Frontal cortex (tissue), 4 donors: ENCODE measurements at places on chromosomes 7 and 10.

DNA sequence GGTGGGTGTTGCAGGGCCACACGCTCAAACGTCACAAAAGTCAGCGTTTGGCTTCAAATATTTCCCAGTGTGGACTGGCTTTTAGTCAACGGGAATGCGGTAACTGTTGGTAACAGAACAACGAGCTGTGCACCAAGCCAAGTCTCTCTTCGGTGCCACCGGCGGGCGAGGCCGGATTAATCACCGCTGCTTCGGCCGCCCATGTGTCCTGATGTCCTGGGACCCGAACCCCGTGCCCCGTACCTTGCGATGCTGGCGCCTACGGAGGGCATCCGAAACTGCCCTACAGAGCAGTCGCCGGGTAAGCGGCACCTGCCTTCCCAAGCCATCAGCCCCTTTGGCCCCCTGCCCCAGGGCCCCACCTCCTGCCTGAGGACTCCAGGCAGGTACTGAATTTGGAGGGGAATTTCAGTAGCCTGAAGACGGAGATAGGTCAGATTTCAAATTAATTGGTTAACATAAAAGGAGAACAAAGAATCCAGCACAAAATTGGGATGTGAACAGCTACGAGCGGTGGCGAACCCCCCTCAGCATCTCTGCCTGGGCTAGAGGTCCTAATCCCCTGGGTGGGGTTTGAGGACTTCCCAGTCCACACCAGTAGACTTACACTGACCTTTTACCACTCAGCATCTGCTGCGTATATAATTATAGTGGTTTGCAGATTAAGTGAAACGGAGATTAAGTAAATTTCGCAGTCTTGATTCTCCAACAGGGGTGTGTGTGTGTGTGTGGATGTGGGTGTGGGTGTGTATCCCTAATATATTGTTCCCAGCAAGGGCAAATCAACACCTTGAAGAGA, at the start of gene LRRC72:
Gene LRRC72 (plus strand): TSS at position 84 of the 799 bp plus-strand sequence. CDS start 128 bp downstream, at position 212.
- DNase-seq, result no peak

- DNase-seq, result no peak
Measured at GRCh38 chr7:74604326-74605020, 53.0 kb upstream of the GTF2I start.

DNA sequence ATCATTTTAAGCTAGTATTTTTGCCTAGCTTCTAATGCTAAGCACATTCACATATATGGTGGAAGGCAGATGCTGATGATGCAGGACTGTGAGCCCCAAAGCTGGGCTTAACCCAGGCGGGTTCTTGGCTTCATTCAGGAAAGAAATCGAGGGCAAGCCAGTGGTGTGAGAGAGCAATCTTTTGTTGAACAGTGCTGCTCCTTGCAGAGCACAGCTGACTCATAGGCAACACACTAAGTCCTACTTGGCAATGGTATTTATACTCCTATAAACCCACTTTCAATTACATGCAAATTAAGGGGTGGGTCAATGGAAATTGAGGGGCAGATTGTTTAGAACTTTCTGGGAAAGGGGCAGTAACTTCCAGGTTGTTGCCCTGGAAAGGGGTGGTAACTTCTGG, 42.0 kb upstream of the CELF2 start:
- no peak for DNase-seq

DNA sequence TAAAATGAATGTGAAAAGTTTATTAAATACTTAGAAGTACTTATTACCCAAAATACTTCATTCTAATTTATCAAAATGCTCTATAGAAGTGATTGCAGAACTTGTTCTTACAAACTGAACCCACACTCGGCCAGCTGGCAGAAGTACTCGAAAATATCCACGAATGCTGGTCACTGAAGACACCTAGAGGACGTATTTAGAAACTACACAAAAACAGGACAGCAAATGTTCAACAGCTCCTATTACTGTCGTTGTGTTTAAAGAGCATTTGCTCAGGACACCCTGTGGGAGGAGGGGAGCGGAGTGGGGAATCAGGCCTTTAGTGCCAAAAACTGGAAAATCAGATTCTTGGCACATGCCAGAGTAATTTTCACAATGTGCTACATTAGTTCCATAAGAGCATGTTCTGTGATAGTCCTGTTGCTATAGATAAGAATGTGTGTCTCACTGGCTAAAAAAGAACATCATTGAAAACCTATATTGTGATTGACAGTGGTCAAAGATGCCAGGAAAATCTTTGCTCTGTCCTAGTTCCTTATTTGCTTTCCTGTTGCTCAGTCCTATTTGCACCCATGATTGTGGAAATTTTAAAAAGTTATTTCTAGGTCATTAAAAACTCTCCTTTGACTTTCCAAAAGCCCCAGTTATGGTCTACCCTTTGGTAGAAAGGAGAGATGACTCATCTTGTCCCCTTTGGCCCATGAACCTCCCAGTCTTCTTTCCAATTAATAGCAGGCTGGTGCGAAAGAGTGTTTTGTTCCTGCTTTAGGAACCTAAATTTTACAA, 49.0 kb upstream of the NRBF2 start:
- DNase-seq, result peak; percentile 46

DNA sequence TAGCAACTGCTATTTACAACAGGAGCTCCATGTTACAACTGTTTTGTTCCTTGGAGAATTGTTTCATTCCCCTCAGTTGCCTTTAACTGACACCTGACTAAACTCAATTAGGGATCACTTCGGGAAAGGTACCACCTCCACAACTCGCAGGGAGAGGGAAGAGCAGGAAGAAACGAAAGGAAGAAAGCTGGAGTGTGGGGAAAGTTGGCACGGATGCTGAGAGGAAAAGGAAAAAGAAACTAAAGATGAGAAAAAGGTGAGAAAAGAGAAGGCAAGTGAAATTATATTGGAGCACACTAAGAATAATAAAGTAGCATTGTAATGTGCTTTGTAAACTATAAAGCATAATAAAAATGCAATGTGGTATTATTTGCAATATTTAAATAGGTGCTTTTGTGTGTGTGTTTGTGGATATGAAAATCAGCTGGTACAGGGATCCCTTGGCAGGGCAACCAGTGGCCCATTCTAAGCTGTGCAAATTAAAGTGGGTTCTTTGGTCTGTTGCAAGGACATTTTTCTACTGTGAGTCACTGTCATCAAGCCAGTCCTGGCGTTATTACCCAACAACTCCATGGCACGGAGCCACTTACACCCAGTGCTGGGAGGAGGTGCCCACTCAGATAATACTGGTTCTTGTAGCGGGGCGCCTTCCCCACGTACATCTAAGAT, 45.9 kb downstream of the HIPK2 start:
- DNase-seq, result no peak

DNA sequence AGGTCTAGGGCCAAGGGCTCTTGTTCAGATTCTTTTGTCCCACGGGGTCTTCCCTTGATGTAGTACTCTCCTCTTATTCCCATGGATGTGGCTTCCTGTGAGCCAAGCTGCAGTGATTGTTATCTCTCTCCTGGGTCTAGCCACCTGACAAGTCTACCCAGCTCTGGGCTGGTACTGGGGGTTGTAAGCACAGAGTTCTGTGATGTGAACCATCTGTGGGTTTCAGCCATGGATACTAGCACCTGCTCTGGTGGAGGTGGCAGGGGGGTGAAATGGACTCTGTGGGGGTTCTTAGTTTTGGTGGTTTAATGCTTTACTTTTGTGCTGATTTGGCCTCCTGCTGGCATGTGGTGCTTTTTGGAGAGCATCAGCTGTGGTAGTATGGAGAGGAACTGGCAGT, 350.8 kb downstream of the DNAJB9 start:
- no peak for DNase-seq

DNA sequence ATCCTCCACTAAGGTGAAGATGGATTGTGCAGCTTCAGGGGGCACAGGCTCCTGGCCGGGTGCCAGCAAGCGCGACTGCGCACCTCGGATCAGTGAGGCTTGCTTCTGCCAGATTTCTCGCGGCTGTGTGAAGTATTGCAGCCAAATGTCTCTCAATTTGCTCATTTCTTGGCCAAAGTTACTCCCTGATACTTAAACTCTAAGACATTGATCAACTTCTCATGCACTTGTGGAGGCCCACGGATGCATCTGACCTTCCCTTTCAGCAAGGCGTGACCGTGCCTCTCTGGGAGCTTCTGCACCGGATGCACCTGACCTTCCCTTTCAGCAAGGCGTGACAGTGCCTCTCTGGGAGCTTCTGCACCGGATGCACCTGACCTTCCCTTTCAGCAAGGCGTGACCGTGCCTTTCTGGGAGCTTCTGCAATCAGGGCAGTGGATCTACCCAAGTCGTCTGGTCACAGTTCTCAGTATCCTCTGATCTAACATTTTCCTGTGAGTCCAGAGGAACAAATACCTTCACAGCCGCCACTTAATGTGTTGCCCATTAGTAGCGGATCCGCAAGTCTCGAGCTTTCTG, 248.3 kb downstream of the ADARB2 start:
- no peak for DNase-seq

GRCh38 chr10:128063736-128064107, 62.5 kb downstream of the MKI67 start:
- no peak for DNase-seq

- DNase-seq, result no peak
Measured at GRCh38 chr7:6317797-6318438, 45.5 kb upstream of the CYTH3 start.

DNA sequence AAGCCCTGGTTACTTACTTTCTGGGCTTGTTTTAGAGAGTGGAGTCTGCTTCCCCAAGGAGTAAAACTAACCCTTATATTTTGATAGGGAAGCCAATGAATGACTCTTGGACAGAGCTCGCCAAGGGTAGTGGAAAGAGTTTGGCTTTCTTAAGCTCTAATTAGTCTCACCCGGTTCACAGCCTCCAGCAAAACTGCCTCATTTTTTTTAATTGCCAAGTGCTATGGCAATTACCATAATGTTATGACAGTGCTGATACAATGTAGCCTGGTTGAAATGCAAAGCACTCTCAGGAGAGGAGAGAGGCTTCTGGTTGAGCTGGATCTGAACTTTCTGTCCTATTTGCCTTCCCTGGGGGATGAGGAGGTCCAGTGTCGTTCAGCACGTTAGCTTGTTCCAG, 376.1 kb upstream of the CHRM2 start:
- DNase-seq, result no peak

DNA sequence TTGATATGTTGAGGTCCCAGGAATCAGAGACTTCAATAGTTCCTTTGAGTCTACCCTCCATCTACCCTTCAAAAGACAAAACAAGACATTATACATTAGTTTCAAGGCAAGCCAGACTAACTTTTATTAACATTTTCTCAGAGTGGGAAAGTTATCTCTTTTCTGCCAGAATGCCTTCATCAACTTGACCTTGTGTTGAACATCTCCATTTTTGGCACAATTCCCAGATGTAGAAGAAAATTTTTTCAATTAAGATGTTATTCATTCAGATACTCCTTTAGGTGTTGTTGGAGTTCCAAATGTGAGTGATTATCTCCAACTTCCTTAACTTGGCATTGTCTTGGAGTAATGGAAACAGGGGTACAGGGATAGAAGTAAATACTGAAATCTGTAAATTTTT, 59.1 kb downstream of the NRF1 start:
- DNase-seq, result no peak

DNA sequence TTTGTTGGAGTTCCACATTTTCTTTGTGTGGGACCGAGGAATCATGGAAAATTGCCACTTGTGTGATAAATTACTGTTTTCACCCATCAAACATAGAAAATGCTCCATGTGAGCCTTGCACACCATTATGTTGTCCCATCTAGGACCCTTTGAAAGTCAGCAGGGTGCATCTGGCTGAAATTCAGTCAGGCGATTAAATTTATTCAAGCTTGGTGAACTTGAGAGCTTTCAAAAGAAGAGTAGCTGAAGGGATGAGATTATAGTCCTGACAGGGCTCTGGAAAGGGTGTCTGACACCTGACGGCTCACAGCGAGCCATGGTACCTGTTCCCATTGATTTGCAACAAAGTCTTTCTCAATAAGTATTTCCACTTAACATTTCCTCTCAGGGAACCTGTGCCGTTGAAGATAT, 399.7 kb upstream of the ETV1 start:
- no peak for DNase-seq

- DNase-seq, result no peak
Measured at GRCh38 chr7:106944035-106944665, 79.1 kb downstream of the PIK3CG start.

DNA sequence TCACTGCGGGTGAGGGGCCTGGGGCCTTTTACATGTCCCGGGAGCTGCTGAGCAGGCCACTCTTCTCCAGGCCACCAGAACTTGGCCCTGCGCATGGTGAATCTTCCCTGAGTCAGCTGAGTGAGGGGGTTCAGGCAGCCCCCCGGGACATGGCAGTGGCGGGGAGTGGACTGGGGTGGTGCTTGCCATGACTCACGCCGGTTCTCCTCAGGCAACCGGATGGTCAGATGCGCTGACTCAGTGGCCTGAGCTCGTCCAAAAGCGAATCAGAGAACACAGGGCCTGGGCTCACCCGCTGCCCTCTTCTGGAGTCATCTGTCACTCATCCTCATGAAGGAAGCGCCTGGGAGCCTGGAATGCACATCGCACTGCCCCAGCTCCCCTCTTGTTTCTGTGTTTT, 33.5 kb downstream of the HTRA1 start:
- DNase-seq, result no peak

DNA sequence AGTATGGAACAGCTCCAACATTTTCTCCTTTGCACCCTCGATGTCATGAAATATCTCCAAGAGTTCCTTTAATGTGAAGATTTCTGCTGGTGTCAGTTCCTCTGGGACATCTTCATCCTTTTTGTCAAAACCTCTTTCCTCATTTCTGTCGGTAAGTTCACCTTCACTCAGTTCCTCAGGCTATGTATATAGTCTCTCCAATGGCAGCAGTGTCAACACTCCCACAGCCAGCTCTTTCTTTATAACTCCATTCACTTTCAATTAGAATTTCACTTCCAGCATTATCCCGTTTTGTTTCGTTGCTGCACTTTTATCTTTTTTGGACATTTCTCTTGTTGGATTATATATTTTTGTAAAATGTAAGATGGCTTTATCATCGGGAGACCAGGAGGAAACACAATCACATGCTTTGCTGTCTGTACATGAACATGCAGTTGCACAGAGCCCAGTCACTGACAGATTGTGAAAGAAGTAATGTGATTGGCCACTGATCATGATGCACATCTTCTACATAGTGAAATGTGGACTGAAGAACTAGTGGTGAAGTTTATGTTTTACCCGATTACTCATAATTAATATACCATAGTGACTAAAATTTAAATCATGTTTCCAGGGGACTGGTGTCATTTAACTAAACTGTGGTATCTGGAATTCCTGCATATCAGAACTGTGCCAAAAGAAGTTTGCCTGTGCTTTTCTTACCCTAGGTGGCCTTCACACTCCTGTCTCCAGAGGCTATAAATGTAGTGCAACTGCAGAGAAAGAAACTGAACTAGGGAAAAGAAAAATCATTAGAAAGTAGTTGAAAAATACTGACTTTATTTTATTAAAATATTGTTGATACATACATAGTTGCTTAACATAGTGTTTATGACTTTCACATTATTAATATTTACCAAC, 289.6 kb downstream of the PPP1R3A start:
- no peak for DNase-seq

GRCh38 chr7:150631866-150632864, at the start of gene GIMAP6:
GIMAP6 (minus strand) TSS chr7:150632385; CDS start chr7:150630142, 2,243 bp downstream.
- no peak for DNase-seq

GRCh38 chr7:90401989-90402388, 1.3 kb upstream of the CLDN12 start:
- DNase-seq, result no peak
